Activated CD4-positive, alpha-beta memory T cell treated with anti-CD3 and anti-CD28 coated beads, Interleukin-2, amount 10 ng/mL, durations not matched to agents 7 days and 5 days (primary cell): ENCODE measurements at places on chromosomes 16 and 17. TPM values are rescaled to one million over a fixed set of nuclear protein-coding genes. Genes with fewer than 3 reads are reported as not detected.

CIITA gene
- 48.9 TPM for total RNA-seq

CDH5 gene
- not detected for total RNA-seq

TPSG1 gene
- not detected for total RNA-seq

GAS2L2 gene
- not detected for total RNA-seq

AXIN2 gene
- 4.3 TPM for total RNA-seq

CFAP52 gene
- not detected for total RNA-seq

NPIPA3 gene
- total RNA-seq: not detected

NUDT21 gene
- total RNA-seq: 241 TPM

CETP gene
- not detected for total RNA-seq

ITGB4 gene
- 0.68 TPM for total RNA-seq

SALL1 gene
- total RNA-seq: not detected

CLEC10A gene
- total RNA-seq: not detected

PRSS8 gene
- not detected for total RNA-seq

OR3A2 gene
- total RNA-seq: 1.3 TPM

NPIPA2 gene
- total RNA-seq: 8.0 TPM

ABCC3 gene
- total RNA-seq: not detected

RAB26 gene
- total RNA-seq: 0.83 TPM

METTL26 gene
- 66.6 TPM for total RNA-seq

AOC3 gene
- 0.50 TPM for total RNA-seq

DNA sequence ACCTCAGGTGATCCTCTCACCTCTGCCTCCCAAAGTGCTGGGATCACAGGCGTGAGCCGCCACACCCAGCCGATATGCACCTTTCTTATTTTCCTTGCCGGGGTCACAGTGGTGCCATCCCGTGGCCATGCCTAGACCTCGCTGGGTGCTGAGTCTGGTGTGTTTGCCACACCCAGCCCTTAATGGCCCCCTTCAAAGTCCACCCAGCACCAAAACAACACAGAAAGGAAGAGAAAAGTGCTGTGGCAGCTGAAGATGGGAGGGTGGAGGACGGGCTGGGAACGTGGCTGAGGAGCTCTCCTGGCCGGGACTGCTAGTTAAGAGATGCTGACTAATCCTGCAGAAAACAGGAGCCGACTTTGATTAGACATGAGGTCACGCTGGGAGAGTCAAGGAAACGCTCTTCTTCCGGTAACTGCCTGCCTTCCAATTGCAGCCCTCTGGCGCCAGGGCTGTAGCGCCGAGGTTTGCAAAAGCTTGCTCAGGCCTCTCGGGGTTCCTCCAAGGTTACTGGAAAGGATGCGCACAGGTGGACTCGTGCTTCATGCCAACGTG, 10.9 kb downstream of the SLC43A2 start:
- no peak for DNase-seq

DNA sequence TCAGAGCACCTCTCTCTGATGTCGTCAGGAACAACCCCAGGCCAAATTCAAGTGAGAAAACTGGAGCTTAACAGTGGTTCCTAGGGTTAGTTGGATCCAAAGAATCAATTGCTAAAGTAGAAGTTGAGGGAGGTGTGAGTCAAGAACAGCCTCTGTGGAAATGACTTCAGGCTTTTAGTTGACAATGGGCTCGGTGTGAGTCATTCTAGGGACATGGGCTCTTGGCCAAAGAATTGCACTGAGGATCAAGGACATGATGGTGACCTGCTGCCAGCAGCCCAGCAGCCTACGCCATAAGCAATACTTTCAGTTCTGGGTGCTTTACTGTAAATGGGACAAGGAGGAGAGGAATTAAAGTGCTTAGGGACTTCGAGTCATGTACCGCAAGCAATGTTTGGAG, 32.1 kb upstream of the SMURF2 start:
- DNase-seq: no peak

DNA sequence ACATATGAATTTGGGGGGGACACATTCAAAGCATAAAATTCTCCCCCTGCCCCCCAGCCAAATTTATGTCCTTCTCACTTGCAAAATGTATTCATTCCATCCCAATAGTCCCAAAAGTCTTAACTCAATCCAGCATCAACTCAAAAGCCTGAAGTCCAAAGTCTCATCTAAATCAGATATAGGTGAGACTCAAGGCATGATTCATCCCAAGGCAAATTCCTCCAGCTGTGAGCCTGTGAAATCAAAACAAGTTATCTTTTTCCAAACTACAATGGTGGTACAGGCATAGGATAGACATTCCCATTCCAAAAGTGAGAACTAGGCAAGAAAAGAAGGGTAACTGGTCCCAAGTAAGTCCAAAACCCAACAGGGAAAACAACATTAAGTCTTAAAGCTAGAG, 5.9 kb upstream of the GOSR2 start:
- DNase-seq: no peak

GRCh38 chr16:87602821-87603683, 744 bp downstream of the JPH3 start:
- DNase-seq: no peak

GRCh38 chr17:67178555-67178954, 66.4 kb downstream of the HELZ start:
- DNase-seq: no peak

- DNase-seq: no peak
These were observed 127.7 kb upstream of the ZNF267 start for GRCh38 chr16:31745900-31746299.

GRCh38 chr17:77602062-77602746, 356.3 kb upstream of the TNRC6C start:
- DNase-seq: peak; percentile 11

GRCh38 chr17:61395983-61396585, 3.6 kb upstream of the TBX2 start:
- no peak for DNase-seq

DNA sequence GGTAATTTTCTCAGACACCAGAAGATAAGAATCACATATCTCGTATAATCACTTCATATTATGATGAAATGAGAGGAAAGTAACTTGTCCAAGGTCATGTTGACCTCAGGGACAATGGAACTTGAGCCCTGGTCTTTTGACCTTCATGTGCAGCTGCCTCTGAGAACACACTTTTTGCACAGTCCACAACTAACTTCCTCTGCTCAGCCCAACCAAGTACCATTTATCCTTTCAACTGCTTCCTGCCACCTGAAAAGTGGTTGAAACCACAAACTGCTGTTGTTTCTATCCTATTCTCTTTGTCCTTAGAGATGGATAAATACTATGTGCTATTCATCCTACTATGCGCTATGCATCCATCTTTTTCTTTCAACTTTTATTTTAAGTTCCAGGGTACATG, 2.3 kb upstream of the CCL1 start:
- no peak for DNase-seq

GRCh38 chr17:65283704-65284103, 146.5 kb downstream of the RGS9 start:
- no peak for DNase-seq

- no peak for DNase-seq
These were observed 3.3 kb upstream of the GAS7 start for GRCh38 chr17:10201680-10202079.

DNA sequence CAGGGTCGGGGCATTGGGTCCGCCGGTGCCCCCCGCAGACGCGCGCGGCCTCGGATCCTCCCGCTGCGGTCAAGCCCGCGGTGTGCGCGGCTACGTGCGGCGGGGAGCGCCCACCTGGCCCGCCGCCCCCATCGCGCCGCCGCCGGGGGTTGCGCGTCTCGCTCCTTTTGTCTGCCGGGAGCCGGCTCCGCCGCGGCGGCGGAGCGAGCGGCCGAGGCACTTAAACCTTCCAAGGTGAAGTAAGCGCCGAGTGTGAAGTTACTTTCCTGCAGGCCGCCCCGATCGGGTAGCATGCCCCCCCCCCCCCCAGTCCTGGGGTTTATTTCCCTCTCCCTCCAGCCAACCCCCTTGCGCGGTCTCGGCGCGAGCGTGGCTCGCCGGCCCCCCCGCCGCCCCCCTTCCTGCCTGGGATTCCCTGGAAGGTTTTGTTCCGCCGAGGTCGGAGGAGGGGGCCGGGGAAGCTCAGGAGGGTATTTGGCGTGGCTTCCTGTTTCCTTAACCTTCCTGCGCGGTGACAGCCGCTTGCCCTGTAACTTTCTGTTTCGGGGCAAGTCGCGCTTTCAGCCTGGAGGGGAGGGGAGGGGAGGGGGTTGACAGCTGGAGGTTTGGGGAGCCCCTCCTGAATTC, 56.6 kb upstream of the GSE1 start:
- DNase-seq: peak; percentile 68

DNA sequence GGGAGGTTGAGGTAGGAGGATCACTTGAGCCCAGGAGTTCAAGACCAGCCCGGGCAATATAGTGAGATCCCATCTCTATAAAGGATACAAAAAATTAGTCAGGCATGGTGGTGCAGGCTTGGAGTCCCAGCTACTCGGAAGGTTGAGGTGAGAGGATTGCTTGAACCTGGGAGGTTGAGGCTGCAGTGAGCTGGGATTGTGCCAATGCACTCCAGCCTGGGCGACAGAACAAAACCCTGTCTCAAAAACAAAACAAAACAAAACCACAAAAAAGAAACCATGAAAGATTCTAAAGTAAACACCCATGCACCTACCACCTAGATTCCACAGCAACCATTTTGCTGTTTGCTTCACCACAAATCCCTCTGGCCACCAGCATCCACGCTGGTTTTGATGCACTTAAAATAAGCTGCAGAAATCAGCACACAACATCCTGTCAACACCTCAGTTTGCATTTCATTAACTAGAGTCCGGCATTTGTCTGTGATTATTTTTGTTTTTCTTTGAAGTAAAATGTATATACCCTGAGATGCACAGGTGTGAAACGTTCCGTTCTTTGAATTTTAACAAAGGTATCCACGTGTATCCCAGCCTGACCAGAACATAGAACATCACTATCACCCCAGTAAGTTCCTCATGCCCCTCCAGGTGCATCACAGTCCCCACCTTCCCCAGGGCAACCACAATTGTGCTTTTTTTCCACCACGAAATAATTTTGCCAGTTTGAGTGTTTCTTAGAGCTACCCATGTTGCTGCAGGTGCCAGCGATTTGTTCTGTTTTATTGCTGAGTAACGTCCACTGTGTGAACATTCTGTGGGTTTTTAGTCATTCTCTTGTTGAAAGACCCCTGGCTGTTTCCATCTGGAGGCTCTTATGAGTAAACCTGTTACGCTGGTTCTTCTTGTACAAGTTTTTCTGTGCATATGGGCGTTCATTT, 191.5 kb downstream of the SEC14L1 start:
- peak; percentile 69 for DNase-seq

- DNase-seq: no peak
These were observed 173.8 kb downstream of the CDH8 start for GRCh38 chr16:61862221-61863155.

- peak; percentile 80 for DNase-seq
These were observed 7.4 kb downstream of the KDM6B start for GRCh38 chr17:7841396-7841914.

DNA sequence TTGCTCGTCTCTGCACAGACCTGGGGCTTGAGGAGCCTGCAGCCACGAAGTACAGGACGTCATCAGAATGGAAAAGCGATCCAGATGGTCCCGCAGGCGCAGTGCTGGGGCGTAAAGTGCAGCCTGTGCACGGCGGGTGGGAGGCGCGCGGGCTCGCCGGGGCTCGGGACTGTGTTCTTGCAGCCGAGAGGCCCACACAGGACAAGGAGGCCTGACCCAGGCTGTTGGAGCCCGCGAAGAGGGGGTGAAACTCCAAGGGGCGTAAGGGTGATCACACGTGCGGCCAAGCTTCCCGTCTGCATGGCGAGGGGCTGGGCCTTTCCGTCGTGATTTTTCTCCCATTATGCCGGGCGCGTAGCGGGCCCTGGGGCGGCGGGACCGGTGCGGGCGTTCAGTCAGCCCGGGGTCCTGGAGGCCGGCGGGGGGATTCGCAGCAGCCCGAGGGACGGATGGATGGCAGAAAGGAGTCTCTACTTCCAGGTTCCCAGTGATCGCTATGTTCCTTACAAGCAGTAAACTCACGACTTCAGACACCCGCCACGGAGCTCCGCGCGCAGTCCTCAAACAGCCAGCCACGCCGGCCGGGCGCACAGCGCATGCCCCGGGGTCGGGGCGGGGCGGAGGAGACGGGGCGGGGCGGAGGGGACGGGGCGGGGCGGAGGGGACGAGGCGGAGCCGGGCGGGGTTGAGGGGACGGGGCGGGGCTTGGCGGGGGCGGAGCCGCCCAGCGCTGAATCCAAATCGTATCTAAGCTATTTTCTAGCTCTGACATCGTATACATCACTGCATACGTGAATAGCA, 141.0 kb upstream of the KCNJ18 start:
- DNase-seq: peak; percentile 80

- no peak for DNase-seq
These were observed 410.0 kb upstream of the HSBP1 start for GRCh38 chr16:83397601-83398291.

GRCh38 chr16:88977812-88978607, 1.0 kb upstream of the CBFA2T3 start:
- no peak for DNase-seq

DNA sequence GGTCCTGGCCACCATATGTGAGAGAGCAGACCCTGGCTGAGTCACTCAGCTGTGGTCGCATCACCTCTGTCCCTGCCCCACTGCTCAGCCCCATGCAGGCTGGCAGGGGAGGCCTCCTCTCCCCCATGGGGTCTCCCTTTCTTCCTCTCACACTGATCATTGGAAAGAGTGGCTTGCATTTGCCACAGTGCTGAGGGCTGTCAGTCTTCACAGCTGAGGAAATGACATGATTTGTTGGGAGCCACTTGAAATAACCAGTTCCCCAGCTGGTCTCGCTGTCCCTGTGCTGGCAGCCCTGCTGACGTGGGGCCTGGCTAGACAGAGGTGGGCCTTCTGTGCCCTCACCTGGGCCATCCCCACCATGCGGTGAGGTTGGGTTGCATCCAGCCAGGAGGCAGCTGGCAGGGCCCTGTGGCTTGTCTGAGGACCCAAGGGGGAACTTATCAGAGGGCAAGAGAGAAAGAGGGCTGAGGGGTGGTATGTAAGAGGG, 30.1 kb upstream of the MED9 start:
- DNase-seq: no peak

DNA sequence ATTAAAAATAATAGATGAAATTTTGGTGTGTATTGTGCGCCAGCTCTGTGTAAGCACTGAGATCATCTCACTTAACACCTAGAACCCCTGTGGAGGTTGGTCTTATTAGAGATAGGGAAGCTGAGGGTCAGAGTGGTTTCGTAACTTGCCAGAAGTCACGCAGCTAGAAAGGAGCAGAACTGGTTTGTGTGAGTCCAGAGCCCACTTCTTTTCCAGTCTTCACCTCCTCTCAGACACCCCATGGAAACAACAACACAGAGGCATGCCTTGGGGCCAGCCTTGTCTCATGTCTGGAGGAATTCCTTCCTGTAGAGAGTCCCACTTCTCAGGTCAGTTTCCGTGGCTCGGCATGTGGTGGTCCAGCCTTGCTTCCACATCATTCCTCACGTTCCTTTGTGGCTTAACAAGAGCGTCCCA, 16.5 kb downstream of the YPEL2 start:
- DNase-seq: no peak

- DNase-seq: peak; percentile 75
These were observed 787 bp downstream of the AMDHD2 start for GRCh38 chr16:2520784-2521531.

- DNase-seq: no peak
These were observed 4.7 kb downstream of the UMOD start for GRCh38 chr16:20347666-20348364.

DNA sequence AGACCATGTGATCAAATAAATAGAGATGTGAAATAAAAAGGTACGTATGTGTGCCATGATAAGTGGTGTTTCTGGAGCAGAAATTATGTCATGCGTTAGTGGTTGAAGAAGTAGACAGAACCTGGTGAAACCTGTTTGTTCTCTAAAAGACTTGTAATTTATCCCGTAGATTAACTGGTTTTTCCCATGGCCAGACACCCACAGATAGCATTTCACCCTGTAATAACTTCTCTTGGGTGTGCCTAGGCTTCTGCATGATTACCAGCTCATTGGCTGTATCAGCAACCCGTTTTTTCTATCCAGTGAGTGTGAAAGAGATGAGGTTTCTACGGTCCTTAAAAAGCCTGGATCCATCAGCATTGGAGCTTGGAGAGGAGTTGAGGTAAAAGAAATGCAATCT, 471.3 kb downstream of the NPIPA7 start:
- no peak for DNase-seq
